ENCODE measurements at places on chromosomes 2 and 18. TPM values are rescaled to one million over a fixed set of nuclear protein-coding genes. Genes with fewer than 3 reads are reported as not detected.

Gene SANBR
- 3.8 TPM for total RNA-seq

GRCh38 chr2:196590286-196590685 lies 49.2 kb upstream of the CCDC150 start:
- peak; percentile 18 for DNase-seq
- H3K36me3 ChIP-seq, result no peaks in the 10 kb centered on the region
- H3K4me3 ChIP-seq, result no peak overlapping the region
- no peak overlapping the region for H3K27ac ChIP-seq
- no peaks in the 10 kb centered on the region for H3K4me1 ChIP-seq

DNA sequence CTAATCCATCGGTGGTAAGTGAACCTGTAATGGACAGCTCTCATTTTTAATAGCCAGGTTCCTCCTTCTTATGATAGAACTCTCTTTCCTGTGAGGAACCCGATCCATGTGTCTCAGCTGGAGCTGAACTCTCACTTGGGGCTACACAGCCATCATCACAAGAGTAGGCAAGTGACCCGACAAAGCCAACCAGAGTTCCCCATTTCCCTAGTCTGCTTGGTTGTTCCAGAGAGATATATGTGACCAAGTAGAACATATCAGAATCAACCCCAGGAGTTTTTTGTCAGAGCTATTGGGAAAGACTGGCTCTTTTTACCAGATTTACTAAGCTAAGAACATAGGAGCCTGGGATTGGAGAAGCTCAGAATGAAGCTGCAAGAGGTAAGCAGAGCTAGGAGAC lies 14.6 kb upstream of the HNRNPLL start:
- H3K36me3 ChIP-seq, result no peaks in the 10 kb centered on the region
- peaks cover 5% of the 10 kb centered on the region for H3K27me3 ChIP-seq
- DNase-seq, result no peak
- no peak overlapping the region for H3K4me3 ChIP-seq

DNA sequence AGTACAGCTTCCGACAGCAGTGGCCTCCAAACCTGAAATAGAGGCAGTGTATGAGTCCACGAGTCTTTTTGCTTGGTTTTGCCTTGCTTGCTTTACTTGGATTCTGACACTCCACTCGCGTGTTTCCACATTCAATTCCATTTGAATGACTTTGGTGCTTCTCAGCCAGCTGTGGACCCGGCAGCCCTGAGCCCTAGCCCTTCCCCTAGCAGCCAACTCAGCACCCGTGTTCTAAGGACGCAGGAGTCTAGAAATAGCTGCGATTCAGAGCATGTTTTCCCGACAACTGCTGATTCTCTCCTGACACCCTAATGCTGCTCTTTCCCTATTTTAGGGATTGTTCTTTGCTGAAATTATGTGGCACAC lies 20.6 kb downstream of the LRRFIP1 start:
- no peak overlapping the region for H3K4me3 ChIP-seq
- H3K4me1 ChIP-seq, result no peaks in the 10 kb centered on the region
- no peak overlapping the region for H3K27ac ChIP-seq
- H3K36me3 ChIP-seq, result peaks cover 12% of the 10 kb centered on the region
- no peak for DNase-seq

DNA sequence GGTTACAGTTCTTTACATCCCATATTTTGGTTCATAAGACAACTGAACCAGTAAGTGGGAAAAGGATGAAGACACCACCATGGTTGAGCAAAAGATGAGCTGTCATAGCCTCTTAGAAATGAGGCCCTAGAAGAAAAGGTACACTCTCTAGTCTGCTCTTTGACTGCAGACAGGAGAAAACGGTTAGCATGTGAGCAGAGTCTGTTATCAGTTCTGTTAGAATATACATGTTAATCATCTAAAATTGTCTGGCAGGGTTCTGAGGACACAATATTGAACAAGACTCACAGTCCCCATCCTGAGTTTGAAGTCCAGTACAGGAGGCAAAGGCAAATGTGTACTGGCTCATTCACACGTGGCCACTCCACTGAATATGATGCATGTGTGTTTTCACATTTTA lies 78.1 kb downstream of the MBOAT2 start:
- no peak for DNase-seq
- H3K27ac ChIP-seq, result no peak overlapping the region
- H3K4me1 ChIP-seq, result peaks cover 12% of the 10 kb centered on the region
- H3K36me3 ChIP-seq, result peaks cover 2% of the 10 kb centered on the region

GRCh38 chr2:96315400-96316071 lies 9.6 kb upstream of the ITPRIPL1 start:
- no peak overlapping the region for H3K4me3 ChIP-seq
- H3K4me1 ChIP-seq, result peaks cover 12% of the 10 kb centered on the region
- H3K36me3 ChIP-seq, result no peaks in the 10 kb centered on the region
